T-helper 2 cell treated with Interferon-gamma antibody and Interleukin-4, amounts not matched to agents 5 μg/mL and 100 μg/mL, for 36 hours (primary cell): ENCODE measurements at places on chromosomes 4 and X.

- no peak for DNase-seq
Measured at GRCh38 chr4:59920416-59920815, 1279.7 kb upstream of the ADGRL3 start.

DNA sequence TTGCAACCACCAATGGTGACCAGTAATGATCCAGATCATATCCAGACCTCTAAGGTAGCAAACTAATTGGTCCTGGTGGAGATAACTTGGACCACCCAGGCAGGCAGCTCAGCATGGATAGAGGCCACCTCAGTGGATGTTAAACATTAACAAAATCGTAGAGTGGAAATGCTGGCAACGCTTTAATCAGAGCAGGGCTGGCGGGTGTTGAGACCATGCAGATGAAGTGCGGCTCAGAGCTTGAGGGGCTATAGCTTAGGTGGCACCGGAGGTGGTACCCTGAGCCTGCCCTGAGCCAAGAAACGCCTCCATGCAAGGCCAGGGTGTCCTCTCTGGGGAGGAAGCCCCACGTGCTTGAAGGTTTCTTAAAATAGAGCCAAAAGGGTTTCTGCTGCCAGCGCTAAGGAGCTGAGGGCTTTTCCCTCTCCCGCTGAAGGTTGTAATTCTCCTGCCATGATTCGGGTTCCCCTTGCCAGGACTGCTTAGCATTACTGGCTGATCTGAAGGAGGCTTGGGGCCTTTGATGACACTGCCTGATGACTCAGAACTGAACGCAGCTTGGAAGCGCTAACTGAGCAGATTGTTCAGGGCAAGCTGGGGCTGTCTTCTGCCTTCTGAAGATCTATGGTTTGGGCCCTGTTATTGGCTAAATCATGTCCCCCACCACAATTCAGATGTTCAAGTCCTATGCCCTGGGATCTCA lies 177.8 kb upstream of the ATP6AP2 start:
- no peak for DNase-seq

DNA sequence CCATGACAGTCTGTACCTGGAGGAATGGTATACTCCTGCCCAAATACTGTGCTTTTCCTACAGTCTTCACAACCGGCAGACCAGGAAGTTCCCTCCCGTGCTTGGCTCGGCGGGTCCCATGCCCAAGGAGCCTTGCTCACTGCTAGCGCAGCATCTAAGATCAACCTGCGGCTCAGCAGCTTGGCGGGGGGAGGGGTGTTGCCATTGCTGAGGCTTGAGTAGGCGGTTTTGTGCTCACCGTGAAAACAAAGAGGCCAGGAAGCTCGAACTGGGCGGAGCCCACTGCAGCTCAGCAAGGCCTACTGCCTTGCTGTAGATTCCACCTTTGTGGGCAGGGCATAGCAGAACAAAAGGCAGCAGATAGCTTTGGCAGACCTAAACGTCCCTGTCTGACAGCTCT lies 152.7 kb downstream of the TEX11 start:
- peak; percentile 45 for DNase-seq

DNA sequence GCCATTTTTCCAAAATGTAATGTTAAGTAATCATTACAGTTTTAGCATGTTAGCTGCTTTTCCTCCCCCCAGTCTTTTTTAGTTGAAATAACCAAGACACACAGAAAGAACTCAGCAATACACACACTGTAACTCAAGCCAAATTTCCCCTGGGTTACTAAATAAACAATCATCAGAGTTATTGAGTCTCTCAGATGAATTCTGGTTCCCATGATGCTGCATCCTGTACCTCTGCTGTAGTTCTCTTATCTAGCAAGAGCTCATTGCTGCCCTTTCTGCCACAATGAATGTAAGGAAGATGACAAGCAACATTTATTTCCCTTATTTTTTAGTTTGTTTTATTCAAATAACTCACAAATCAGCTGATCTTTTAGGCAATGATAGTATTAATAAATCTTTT lies 185.1 kb downstream of the ARHGAP6 start:
- no peak for DNase-seq

DNA sequence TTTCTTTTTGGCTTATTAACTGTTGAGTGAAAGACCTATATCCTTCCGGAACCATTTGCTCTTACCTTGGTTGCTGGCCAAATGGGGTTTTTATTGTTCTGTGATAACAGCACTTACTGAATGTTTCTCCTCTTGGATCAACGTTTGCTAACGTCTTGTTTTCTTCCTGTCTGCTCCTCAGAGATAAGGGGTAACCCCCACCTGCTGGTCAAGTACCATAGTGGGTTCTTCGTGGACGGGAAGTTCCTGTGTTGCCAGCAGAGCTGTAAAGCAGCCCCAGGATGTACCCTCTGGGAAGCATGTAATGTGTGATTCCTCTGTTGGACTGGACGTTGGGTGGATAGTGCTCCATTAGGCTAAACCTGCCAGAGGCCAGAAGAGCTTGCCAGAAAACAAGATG lies 15.3 kb downstream of the BMX start:
- DNase-seq, result no peak

GRCh38 chr4:660401-660800 lies 13.7 kb downstream of the ATP5ME start:
- no peak for DNase-seq

- no peak for DNase-seq
Measured at GRCh38 chrX:152656087-152656486, 18.4 kb downstream of the GABRQ start.

DNA sequence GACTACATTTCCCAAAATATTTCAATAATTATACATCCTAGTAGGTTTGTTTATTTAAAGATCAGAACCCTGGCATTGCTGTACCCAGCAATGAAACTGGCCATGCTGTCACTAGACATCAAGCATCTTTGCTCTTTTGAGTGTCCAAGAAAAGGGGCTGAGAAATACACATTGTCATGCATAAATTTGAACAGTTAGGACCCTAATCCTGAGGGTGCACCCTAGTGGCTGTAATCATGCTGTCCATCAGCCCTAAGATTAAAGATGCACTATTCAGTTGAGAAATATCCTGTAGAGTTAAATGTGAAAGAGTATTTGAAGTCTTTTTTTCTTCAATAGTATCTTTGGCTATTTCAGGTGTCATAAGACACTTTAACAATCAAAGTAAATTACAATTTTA lies 108.8 kb downstream of the NFKB1 start:
- DNase-seq, result no peak

GRCh38 chr4:124940387-124940786 lies 227.9 kb upstream of the ANKRD50 start:
- no peak for DNase-seq

DNA sequence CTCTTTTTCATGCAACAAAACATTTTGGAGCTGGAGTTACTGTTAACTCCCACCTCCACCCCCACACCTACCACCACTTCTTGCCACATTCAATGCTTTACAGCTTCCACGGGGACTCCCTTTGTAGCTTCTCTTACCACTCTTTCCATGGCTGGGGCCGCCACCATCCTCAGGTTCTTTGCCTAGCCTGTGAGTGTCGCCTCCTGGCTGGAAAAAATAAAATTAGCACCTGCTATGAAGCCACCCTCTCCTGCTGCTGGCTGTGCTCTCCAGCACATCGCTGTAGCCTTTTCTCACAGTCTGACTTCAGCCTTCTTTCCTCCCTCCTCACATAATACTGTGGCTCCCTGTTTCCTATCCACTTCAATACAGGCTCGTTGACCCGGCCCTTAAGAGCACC lies 114.4 kb downstream of the FRAS1 start:
- no peak for DNase-seq

GRCh38 chr4:142961866-142962265 lies 115.8 kb upstream of the INPP4B start:
- DNase-seq, result no peak

DNA sequence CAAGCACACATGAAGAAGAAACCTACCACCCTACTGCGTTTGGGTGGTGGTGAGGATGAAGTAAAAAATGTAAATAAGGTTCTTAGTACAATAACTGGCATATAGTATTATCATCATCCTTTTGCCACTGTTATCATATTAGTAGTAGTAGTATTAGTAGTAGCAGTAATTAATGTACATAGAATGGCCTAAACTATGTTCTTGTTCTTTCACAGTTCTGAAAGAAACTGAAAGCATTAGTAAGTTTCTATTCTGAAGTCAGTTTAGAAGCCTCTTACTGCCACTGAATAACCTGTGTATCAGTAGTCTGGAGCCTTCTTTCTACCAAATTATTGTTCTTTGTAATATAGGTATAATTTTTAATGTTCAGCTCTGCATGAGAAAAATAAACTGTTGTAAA lies 21.0 kb downstream of the COL4A6 start:
- DNase-seq, result no peak

- no peak for DNase-seq
Measured at GRCh38 chr4:144189121-144189520, 48.6 kb upstream of the GYPA start.

GRCh38 chrX:93598076-93598475 lies 75.3 kb downstream of the NAP1L3 start:
- DNase-seq, result no peak

GRCh38 chr4:1748465-1748995 lies 27.2 kb downstream of the TACC3 start:
- DNase-seq, result peak; percentile 74

- no peak for DNase-seq
Measured at GRCh38 chrX:127390316-127390715, 570.8 kb downstream of the PRR32 start.
